ENCODE measurements at places on chromosomes 2 and 18. TPM values are rescaled to one million over a fixed set of nuclear protein-coding genes. Genes with fewer than 3 reads are reported as not detected.

- no peaks in the 10 kb centered on the region for H3K36me3 ChIP-seq
- H3K4me1 ChIP-seq, result no peaks in the 10 kb centered on the region
- H3K27me3 ChIP-seq, result peaks cover 12% of the 10 kb centered on the region
- no peak for DNase-seq
These were observed 137.7 kb downstream of the TANC1 start for GRCh38 chr2:159106109-159106508.

GRCh38 chr2:134379293-134379692 lies 125.4 kb downstream of the MGAT5 start:
- no peak overlapping the region for H3K4me3 ChIP-seq
- H3K4me1 ChIP-seq, result no peaks in the 10 kb centered on the region
- DNase-seq, result no peak
- no peak overlapping the region for H3K27ac ChIP-seq
- H3K27me3 ChIP-seq, result no peaks in the 10 kb centered on the region

- H3K36me3 ChIP-seq, result peaks cover 58% of the 10 kb centered on the region
- DNase-seq, result no peak
- no peak overlapping the region for H3K27ac ChIP-seq
These were observed 95.2 kb downstream of the ZEB2 start for GRCh38 chr2:144424559-144425240.

TCF23 gene
- total RNA-seq, result not detected

DNA sequence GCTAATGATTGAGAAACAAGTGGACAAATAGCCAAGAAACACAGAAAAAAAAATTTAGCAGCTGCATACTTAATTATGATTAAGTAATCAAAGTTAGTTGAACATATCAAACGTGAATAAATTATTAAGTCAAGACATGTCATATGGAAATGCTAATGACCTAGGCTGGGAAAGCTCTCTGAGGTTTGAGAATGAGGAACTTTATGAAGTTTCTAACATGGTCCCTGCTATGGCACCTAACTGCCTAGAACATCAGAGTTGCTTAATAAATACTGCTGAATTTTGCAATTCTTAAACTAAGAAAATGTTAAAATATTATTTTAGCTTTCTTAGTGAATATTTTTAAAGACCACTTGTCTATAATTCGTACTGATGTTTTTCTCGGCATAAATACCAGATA lies 99.8 kb downstream of the AFF3 start:
- no peaks in the 10 kb centered on the region for H3K27me3 ChIP-seq
- DNase-seq, result no peak
- H3K36me3 ChIP-seq, result no peaks in the 10 kb centered on the region
- H3K4me3 ChIP-seq, result no peak overlapping the region
- H3K27ac ChIP-seq, result no peak overlapping the region

DNA sequence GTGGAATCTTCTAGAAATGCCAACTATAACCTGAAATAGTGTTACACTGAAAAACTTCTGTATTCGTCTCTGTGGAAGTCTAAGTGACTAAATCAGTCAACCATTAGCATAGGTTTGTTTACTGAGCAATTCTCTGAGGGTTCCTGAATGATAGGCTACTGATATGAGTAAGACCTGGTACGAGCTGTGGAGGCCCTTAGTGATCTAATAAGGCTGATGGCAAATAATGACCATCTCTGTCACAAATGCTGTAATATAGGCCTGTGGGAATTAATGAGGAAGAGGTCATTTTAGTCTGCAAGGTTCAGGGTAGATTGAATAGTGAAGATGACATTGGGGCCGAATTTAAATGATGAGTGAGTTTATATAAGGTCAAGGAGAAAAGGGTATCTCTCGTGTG lies 82.5 kb downstream of the MGAT5 start:
- no peak for DNase-seq
- no peak overlapping the region for H3K4me3 ChIP-seq

GRCh38 chr2:43146083-43146482 lies 80.3 kb downstream of the ZFP36L2 start:
- H3K4me3 ChIP-seq, result no peak overlapping the region
- peaks cover 4% of the 10 kb centered on the region for H3K36me3 ChIP-seq
- peaks cover 42% of the 10 kb centered on the region for H3K4me1 ChIP-seq
- no peaks in the 10 kb centered on the region for H3K27me3 ChIP-seq

SULT1C2 gene
- not detected for total RNA-seq

- no peaks in the 10 kb centered on the region for H3K4me1 ChIP-seq
- no peaks in the 10 kb centered on the region for H3K27me3 ChIP-seq
- H3K4me3 ChIP-seq, result no peak overlapping the region
- H3K27ac ChIP-seq, result no peak overlapping the region
- H3K36me3 ChIP-seq, result no peaks in the 10 kb centered on the region
- DNase-seq, result no peak
These were observed 279.7 kb upstream of the FIGN start for GRCh38 chr2:164015328-164016123.

- no peaks in the 10 kb centered on the region for H3K36me3 ChIP-seq
- H3K4me3 ChIP-seq, result no peak overlapping the region
- DNase-seq, result no peak
- H3K27me3 ChIP-seq, result no peaks in the 10 kb centered on the region
- H3K4me1 ChIP-seq, result no peaks in the 10 kb centered on the region
These were observed 413.6 kb upstream of the CYRIA start for GRCh38 chr2:17079262-17079661.

FAM237A gene
- not detected for total RNA-seq

ANKRD53 gene
- total RNA-seq, result not detected

All from activated CD8-positive, alpha-beta memory T cell treated with anti-CD3 and anti-CD28 coated beads, Interleukin-2, amount 10 ng/mL, durations not matched to agents 7 days and 5 days (primary cell).